HuH-7 (cell line): ENCODE measurements at places on chromosomes 16 and 17.
A peak's percentile ranks its signal among the peaks of the same experiment; 100 is the strongest.

GRCh38 chr17:78357672-78358537 lies 2.0 kb downstream of the SOCS3 start:
- DNase-seq, result no peak

DNA sequence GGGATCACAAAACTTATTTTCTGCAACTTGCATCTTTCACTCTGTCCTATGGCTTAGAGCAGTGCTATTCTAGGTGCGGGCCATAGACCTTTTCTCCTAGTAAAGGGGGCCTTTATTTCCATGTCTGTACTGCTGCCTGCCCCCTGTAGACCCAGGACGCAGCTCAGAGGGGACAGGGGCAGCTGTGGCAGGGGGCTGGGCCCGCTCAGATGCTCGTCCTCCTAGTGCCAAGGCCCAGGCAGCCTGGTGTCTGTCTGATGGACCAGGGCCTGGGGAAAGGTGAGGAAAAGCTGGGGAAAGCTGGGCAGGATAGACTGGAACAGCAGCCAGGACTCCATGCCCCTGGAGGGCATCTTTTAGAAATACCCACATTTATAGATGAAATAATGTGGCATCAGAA lies 25.6 kb downstream of the VAC14 start:
- no peak for DNase-seq

GRCh38 chr17:16381496-16381820 lies 567 bp downstream of the UBB start:
- DNase-seq, result no peak

GRCh38 chr17:79001190-79002020 lies 8.2 kb downstream of the CANT1 start:
- no peak for DNase-seq

DNA sequence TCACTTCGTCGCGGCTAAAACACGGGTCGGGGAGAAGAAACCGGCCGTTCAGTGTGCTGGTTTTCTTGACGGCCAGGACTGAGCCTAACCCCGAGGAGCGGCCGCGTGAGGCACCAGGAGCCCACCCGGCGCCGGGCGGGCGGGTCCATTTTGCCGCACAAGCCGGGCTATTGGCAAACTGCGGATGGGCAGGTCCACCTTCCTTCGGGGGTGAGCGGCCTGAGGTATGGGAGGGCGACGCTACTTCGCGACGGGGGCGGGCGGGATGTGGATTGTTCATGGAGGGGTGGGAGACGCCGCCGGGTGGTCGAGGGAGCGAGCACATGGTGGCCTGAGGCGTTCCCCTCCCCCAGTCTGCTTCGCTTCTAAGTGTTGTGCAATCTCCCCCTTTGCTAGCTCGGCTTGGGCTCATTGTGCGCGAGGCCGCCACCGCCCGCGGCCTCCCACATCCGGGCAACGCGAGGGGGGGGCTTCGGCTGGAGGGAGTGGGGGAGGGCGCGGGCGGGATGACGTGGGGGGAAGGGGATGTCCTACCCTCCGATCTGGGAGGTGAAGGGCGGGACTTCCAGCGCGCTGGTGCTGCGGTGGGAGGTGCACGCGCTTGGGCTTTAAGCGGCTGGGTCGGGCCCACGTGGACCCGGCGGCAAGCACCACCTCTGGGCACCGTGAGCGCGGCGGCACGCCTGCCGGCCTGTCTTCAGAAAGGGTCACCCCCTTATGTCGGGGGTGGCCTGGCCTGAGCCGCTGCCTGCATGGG lies 5.9 kb upstream of the CD68 start:
- DNase-seq, result peak; percentile 80

DNA sequence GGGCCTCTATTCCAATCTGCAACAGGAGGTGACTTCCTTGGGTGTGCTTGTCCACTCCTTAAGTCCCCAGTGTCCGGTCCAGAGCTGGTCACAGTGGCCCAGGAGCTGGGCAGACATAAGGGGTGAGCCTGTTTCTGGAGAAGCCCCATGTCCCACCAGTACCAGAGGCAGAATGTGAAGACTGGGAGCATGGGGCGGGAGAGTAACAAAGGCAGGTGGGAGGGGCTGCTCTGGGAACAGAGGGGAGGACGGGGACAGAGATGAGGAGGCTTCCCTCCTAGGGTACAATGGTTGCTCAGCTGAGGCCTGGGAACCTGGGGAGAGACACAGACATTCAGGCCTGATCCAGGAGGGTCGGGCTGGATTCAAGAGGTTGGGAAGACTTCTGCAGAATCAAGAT lies 323.3 kb upstream of the TNRC6C start:
- no peak for DNase-seq

GRCh38 chr16:396605-397004 lies 394 bp upstream of the NME4 start:
- DNase-seq, result peak; percentile 63

GRCh38 chr17:51629232-51629631 lies 368.9 kb downstream of the UTP18 start:
- no peak for DNase-seq

GRCh38 chr16:4683255-4684057 lies 9.9 kb upstream of the NUDT16L1 start:
- DNase-seq, result no peak

- DNase-seq, result no peak
These were observed 49.9 kb downstream of the MAP2K4 start for GRCh38 chr17:12070561-12070960.

- no peak for DNase-seq
These were observed 1.6 kb downstream of the MAFG start for GRCh38 chr17:81925860-81926450.

GRCh38 chr17:76147211-76148014 lies 6.4 kb upstream of the FOXJ1 start:
- DNase-seq, result no peak

DNA sequence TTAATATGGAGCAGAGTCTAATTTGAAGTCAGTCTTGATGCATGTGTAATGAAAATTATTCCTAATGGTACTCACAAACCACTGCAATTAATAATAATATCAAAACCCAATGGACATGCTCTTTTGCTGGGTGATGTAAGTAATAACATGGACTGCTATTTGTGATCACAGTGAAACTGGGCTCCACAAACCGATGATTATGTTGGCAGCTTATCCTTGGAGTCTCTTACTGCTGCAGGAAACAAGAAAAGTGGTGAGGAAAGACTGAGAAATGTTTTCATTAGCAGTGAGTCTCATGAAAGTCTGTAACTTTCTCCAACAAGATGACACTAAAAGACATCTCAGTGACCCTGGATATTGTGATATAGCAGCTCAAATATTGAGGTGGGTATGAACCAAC lies 45.2 kb downstream of the TMEM100 start:
- DNase-seq, result no peak

- no peak for DNase-seq
These were observed 19.6 kb upstream of the MPO start for GRCh38 chr17:58300336-58300735.

DNA sequence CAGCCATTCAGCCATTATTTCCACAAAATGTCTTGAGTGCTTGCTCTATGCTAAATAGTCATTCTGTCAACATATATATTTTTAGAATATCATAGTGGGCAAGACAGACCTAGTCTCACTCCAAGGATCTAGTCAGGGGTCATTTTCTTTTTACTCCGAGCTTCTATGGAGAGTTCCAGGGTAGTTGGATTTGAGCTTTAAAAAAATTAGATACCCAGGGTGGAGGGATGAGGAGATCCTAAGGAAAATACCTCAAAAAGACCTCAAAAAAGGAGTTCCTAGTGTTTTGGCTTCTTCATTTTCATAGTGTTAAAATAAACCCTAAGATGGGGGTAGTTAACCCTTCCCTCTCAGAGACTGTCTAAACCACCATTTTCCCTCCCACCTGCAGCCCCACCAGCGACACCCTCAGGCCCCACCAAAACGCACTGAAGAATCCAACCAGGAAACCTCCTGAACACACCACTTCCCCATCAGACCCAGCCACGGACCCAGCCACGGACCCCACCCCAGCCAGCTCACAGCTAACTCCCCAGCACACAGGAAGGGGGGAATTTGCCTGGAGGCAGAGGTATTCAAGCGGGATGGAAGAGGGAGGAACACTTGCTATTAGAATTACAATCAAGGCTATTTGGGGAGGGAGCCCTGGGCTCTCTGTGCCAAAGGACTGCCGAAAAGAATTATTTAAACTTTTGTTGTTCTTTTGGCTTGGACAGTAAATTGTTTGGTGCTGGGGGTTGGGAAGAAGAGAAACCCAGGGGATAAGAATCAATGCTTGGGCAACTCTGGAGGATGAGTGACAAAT lies 2.2 kb downstream of the ETV4 start:
- no peak for DNase-seq

GRCh38 chr17:49959183-49959935 lies 9.6 kb upstream of the DLX4 start:
- no peak for DNase-seq

- DNase-seq, result no peak
These were observed 43.4 kb upstream of the RASD1 start for GRCh38 chr17:17539591-17539990.

DNA sequence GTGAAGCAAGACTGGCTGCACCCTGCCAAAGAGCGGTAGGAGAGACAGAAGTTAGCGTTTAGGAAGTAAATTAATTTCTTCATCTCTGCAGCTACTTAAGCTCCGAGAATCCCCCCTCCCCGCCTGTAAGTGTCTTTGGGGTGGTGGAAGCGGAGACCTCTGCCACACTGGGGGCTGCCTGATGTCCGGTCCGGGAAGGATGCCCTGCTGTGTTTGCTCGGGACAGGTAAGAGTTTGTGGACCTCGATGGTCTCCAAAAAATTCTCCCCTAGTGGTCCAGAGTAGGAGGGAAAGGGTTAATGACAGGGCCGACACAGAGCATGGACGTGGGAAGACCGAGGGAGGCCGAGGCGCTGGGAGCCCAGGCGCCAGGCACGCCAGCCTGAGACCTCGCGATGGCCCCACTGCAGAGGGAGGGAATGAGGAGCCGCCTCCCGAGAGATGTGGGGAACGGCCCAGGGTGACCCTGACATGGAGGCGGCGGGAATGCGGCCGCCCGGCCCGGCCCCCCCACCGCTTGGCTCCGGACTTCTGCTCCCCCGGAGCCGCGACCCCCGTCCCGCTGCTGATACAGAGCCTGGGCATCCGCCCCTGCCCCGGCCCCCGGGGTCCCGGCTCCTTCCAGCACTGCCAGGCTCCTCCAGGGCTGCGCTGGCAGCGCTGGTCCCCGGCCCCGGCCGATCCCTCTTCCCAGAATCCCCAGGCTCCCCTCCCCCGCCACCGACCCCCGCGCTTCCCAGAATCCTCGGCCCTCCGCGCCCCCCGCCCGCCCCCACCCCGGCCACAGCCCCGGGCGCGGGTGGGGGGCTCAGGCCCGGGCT lies 680 bp downstream of the ZNF629 start:
- DNase-seq, result peak; percentile 67

GRCh38 chr17:4772235-4772613 lies 538 bp downstream of the TM4SF5 start:
- DNase-seq, result no peak

DNA sequence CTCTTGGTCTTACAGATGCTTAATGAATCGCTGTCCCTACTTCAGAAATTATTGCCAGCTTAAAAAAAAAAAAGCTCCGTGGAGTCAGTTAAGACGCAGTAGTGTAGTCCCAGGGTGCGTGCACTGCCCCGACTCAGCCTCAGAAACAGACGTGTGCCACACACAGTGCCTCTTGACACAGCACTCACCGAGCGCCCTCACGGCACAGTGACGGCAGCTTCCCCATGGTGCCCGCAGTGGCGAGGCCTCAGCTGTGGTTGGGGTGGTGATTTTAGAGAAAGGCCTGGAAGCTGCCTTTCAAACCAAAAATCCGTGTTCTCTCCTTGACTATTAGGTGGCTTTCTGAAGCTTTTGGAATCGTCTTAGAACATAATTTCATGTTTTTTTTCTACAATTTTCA lies 13.9 kb downstream of the TCF25 start:
- no peak for DNase-seq

DNA sequence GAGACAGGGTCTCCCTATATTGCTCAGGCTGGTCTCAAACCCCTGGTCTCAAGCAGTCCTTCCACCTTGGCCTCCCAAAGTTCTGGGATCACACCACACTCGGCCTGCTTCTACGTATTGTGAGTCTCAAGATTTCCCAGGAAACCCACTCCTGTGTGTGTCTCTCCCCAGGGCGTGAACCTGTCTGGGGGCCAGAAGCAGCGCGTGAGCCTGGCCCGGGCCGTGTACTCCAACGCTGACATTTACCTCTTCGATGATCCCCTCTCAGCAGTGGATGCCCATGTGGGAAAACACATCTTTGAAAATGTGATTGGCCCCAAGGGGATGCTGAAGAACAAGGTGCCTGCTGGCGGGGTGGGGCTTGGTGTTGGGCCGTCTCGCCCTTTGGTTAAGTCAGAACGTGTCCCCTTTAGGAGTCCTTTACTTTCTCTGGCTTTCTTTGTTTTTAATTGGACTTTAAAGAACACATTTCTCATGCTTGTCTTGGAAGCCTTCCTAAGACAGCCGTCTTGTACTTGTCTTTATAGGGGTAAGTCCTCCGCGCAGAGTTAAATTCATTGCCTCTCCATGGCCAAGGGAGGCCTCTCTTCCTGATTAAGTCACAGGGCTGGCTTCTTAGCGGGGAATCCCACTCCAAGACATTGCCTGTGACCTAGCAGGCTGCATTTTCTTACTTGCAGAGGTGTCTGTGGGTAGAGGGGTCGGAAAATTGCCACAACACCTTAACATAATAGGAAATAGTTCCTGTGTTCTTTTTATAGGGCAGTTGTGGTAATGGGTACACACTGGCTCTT lies 136.4 kb downstream of the ABCC6 start:
- no peak for DNase-seq

GRCh38 chr17:6162216-6162615 lies 92.0 kb downstream of the WSCD1 start:
- DNase-seq, result no peak

- no peak for DNase-seq
These were observed 155.6 kb downstream of the SNX11 start for GRCh38 chr17:48262982-48263730.

GRCh38 chr17:48629411-48629759 lies 3.2 kb upstream of the HOXB9 start:
- no peak for DNase-seq

DNA sequence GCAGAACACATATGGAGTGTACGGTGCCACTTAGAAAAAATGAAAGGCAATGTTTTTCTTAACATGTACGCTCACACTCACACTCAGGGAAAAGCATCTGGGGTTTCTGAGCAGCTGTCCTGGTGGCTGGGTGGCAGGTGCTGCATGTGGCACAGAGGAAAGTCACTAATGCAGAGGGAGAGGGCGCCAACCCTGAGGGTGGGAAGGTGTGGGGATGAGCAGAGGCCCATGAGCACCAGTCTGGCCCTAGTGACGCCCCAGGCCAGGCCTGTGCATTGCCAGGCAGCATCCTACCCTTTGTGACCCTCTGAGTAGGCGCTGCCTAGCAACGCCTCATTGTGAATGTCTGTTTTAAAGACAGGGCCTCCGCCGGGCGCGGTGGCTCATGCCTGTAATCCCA lies 19.1 kb upstream of the LCMT1 start:
- no peak for DNase-seq

DNA sequence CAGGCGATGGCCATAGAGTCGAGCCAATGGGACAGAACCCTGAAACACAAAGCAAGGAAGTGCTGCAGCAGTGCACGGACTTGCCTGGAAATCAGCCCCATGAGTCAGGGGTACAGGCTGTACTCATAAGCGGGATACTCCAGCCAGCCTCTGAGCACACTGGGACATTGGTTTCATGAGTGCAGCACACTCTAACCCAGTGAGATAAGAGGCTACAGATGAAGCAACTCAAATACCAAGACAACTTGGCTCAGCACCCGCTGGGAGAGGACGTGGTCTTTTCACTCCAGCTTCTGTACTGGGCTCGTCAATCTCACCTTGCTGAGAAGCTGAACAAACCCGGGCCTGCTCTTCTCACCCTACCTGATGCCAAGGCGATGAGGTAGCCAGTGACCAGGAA lies 98.2 kb downstream of the AXIN2 start:
- no peak for DNase-seq

- DNase-seq, result no peak
These were observed 1.8 kb upstream of the MT2A start for GRCh38 chr16:56606476-56607108.
